Stimulated activated CD8-positive, alpha-beta memory T cell treated with anti-CD3 and anti-CD28 coated beads, Interleukin-7, amount 100 ng/mL, for 1 hour (primary cell): ENCODE measurements at places on chromosomes 7 and 10.

DNA sequence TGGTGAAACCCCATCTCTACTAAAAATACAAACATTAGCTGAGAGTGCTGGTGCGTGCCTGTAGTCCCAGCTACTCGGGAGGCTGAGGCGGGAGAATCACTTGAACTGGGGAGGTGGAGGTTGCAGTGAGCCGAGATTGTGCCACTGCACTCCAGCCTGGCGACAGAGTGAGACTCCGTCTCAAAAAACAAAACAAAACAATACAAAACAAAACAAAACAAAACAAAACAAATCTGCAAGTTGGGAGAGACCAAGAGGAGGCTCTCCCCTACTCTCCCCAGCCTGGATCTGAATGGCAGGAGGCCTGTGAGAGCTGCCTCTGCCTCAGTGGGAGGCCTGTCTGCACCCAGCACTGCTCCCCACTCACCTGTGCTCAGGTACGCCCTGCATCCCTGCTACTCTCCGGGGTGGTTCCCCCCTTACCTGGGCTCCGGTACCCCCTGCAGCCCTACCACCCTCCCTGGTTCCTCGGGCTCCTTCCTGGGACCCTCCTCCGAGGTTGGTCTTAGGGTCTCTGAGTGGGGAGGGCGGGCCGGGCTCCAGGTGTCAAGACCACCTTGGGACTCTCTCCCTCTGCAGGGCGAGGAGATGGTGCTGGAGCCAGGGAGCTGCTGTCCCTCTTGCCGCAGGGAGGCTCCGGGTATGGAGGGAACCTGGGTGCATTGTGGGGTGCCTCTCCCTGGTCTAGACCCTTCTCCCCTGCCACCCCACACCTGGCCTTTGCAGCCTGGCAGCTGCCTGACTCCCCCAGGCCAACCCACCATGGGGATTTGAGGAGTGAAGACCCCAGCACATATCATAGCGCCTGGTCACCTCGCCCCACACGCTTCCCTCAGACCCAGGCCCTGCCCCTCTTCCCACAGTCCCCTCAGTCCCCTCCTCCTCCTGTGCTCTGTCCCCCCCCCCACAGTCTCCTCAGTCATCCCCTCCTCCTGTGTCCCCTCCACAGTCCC lies 9.5 kb upstream of the ZNF862 start:
- DNase-seq, result no peak

GRCh38 chr10:52965938-52966401 lies 193.4 kb upstream of the MBL2 start:
- DNase-seq, result no peak

DNA sequence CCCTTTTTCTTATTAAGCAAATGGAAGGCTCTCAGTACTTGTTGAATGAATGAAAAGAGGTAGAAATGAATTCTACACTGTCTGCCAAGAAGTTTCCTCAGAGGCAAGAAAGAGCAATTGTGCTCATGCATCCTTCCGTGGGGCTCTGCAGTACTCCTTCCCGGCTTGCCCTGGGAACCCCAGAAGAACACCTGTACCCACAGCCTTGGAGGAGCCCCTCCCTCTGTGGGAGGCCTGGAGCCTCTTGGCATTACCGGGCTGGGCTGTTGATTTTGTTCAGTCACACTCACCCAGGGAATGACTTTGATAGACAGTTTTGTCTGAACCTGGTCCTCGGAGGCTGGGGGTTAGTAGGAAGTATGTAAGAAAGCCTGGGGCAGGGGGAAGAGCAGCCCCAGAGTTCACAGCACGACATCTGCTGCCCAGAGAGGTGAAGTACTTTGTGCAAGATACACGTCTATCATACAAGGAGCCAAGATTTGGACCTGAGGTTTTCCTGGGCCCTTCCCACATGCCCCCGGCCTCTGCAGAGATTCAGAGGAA lies 134.8 kb upstream of the GDF10 start:
- DNase-seq, result no peak

DNA sequence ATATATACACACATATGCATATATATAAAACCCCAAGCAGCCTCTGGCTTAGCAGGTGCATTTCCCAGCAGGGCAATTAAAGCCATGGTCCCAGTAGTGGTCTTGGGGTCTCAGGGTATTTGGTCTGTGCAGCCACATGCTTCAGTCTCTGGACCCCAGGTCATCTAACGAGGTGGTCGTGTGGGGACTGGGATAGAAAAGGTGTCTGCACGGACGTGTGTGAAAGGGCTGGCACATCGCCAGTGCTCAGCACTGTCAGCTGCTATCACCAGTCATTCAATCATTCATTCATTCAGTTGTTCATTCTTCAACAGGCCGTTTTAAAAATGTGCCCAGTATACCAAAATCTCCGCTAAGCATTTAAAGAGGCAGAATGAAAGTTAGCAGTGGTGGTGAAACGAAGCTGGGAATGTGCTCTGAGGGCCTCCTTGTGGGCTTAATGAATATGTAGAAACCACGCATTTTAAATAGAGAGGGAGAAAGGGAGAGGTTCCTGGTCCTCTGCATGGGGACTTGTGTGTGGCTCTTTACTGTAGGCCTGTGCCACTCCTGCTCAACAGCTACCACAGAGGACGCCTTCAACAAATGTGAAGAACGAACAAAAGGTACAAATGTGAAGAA lies 170.4 kb downstream of the EGFR start:
- no peak for DNase-seq

DNA sequence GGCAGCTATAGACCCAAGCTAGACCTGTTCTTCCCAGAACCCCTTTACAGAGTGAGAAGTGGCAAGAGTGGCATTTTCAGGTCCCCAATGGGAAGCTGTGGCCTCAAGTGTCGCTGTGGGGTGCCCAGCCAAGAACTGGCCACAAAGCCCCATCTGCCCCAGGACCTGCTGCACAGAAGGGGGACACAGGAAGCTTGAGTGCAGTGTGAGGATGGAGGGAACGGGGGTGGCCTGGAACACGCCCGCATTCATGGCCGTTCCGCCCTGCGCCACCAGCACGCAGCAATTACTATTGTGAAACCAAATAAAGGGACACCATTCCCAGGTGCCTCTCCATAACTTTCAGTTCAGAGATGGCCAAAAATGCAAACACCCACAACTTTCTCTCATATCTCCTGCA lies 237.6 kb upstream of the TCERG1L start:
- DNase-seq, result no peak

DNA sequence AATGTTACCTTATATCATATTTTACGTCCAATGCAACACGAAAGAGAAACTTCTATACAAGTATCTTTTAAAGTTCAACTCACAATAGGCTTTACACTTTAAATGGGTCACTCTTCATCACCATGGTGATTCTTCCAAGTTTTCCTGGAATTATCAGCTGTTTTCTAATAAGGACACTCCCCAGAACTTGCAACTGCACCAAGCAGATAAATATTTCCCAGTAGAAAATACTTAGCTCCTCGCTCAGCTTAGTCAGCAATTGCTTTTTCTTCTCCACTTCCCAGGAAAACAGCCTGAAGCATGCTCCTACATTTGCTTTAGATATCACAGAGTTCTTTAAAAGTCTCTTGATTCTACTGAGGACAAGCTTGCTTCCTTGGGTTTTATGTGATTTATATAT lies 25.7 kb upstream of the ADD3 start:
- DNase-seq, result no peak

DNA sequence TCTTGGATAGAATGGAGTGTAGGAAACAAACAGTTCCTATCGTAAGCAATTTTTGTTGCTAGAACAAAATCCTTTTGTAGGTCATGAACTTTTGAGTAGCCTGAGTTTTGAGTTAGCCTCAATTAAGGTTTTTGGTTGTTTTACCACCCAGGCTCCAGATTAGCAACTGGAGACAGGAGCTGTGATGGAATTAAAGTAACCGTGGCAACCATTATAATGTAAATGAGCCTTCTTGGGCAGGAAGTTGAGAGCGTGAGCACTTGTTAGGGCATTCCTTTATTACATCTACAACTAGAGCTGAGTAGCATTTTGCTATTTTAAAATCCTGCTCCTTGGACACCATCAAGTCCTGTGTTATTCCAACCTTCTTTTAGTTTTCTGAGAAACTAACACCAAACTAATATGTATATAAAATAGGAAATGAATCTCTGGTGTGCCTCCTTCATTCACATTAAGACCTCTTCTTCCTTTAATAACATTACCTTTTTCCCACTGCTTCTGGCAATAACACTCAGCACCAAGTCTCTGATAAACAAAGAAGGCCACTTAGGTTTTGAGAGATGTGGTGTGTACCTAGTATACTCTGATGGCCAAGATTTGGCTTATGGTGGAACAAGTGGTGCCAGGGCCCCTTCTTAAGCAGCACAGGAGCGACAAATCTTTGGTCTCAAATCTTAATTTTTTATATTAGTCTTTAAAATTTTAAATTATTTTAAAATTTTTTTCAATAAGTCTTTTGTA lies 34.0 kb downstream of the AHCYL2 start:
- DNase-seq, result no peak
